Naive B cell (primary cell): ENCODE measurements at places on chromosomes 12 and 14.

GRCh38 chr14:68345738-68346137 lies 447.1 kb downstream of the ZFP36L1 start:
- DNase-seq = no peak

GRCh38 chr14:56284641-56285040 lies 166.4 kb downstream of the PELI2 start:
- no peak for DNase-seq

GRCh38 chr12:31011336-31011735 lies 62.3 kb upstream of the DDX11 start:
- no peak for DNase-seq

DNA sequence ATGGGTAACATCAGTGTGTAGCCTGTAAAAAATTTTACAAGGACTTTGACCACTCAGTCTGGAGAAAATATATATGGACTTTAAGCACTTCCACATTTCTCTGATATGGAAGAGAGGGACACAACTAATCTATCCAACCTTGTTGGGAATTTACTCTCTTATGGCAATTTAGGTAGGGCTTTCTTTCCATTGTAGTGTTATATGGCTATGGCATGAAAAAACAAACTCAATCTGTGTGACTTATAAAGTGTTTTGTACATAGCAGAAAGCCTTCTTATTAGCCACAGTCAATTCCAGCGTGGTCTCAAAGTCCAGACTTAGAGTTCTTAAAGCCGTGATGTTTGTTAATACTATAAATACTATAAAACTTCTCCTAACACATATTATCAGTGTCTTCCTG lies 98.3 kb downstream of the NOVA1 start:
- no peak for DNase-seq

DNA sequence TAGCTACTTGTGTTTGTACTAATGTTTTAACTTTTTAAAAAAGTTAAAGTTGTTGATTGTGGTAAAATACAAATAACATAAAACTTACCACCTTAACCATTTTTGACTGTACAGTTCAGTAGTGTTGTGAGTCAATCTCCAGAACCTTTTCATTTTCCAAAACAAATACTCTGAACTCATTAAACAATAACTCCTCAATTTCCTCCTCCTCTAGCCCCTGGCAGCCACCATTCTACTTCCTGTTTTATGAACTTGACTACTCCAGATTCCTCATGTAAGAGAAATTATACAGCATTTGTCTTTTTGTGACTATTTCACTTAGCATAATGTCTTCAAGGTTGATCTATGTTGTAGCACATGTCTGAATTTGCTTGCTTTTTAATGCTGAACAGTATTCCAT lies 299.1 kb upstream of the AMIGO2 start:
- DNase-seq = no peak

- no peak for DNase-seq
These were observed 65.5 kb downstream of the TSPAN8 start for GRCh38 chr12:71092290-71092689.
